ENCODE measurements at places on chromosomes 4 and X.

DNA sequence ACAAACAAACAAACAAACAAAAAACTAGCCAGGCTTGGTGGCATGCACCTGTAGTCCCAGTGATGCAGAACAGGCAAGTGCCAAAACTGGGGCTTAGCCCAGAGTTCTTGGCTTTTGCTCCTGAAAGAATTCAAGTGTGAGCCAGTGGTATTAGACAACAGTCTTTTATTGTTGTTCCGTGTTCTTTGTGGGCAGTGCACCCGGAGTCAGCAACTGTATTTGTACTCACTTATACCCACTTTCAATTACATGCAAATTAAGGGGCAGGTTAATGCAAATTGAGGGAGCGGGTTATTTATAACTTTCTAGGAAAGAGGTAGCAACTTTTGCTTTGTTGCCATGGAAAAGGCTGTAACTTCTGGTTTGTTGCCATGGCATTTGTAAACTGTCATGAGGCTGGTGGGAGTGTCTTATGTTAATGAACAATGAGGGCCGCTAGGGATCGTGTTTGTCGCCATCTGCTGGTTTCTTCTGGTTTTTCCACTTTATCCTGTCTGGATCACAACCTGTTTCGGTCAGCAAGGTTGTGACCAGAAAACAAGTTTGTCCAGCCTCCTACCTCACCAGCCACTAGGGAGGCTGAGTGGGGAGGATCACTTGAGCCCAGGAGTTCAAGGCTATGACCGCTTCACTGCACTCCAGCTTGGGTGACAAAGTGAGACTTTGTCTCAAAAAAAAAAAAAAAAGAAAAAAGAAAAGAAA lies 88.8 kb upstream of the ESX1 start:
- peak; percentile 4 for DNase-seq

DNA sequence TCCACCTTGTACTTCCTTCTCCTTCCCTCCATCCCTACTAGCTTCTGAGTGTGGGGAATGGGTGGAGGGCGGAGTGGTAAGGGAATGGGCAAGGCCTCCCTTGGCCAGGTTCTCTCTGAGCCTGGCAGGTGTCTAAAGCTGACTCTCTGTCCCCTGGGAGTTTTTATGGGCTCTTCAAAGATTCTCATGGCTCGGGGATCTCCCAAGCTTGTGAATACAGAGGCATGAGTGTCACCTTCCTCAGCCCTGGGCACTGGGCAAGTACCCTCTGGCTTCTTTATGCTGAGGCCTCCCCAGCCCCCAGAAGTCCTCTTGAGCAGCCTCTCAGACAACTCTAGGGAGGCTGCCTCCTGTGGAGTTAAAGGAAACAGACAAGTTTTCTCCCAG lies 32.5 kb upstream of the DDX3X start:
- no peak for DNase-seq

DNA sequence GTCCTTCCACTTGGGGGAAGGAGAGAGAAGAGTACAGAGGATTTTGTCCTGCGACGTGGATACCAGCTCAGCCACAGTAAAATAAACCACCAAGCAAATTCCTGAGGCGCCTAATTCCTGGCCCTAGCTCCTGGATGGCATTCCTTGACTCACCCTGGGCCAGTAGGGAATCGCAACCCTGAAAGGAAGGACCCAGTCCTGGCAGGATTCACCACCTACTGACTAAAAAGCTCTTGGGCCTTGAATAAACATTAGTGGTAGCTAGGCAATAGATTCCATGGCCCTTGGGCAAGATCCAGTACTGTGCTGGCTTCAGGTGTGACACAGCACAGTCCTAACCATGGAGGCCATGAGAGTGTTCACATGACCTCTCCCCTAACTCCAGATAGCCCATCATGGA lies 45.6 kb downstream of the GABRA3 start:
- no peak for DNase-seq

- DNase-seq, result no peak
Measured at GRCh38 chr4:113358784-113359183, 309.3 kb downstream of the ANK2 start.

DNA sequence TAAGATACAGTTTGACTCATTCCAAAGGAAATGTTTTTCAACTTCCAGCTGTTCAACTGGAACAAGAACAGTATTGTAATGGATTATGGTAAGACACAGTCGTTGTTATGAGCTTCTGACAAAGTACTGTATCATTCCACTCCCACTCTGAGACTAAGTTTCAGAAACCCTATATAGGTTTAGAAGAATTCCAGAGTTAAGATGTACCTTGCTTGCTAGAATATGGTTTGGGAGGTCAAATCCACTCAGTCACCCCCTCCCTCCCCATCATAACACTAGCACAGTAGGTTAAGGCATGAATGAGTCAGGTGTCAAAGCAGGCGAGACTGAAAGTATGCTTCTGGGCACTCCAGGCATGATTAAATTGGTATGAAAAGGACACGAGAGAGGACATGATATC lies 339.7 kb downstream of the DMD start:
- no peak for DNase-seq

DNA sequence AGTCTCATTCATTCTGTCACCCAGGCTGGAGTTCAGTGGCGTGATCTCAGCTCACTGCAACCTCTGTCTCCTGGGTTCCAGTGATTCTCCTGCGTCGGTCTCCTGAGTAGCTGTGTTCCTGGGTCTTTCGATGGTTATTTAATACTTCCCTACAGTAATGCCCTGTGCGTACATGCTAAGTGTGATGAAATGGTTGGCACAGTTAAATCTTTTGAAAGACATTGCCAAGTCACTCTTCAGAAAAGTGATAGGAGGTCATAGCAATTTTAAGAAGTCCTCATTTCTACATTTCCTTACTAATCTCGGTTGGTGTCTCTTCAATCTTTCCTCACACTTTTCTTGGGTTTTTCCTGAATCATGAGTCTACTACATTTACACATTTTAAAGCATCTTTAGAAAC lies 14.4 kb downstream of the HTT-AS start:
- no peak for DNase-seq

- no peak for DNase-seq
Measured at GRCh38 chr4:10085828-10086505, 30.6 kb downstream of the WDR1 start.

DNA sequence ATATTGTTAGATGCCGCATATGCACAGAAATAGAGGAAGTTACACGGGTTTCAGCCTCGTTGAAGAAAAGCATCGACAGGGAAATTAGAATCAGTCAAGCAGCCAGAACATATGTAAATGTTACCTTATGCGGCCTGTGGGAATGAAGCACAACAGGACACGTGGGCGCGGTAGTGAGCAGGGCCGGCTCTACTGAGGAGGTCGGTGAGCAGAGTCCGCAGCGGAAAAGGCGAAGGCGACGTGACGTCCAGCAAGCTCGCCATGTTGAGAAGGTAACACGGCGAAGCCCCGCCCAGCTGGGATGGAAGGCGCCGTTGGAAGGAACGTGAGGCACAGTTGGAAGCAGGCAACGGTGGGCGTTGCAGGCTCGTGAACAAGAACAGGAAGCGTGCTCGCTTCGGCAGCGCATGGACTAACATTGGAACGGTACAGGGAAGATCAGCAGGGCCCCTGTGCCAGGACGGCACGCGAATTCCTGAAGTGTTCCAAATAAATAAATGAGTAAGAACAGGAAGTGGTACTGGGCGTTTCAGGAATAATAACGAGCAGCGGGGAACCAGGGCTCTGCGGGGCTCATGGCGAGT lies 54.6 kb downstream of the MTNR1A start:
- DNase-seq, result no peak

GRCh38 chr4:98522062-98522461 lies 136.3 kb downstream of the TSPAN5 start:
- no peak for DNase-seq

DNA sequence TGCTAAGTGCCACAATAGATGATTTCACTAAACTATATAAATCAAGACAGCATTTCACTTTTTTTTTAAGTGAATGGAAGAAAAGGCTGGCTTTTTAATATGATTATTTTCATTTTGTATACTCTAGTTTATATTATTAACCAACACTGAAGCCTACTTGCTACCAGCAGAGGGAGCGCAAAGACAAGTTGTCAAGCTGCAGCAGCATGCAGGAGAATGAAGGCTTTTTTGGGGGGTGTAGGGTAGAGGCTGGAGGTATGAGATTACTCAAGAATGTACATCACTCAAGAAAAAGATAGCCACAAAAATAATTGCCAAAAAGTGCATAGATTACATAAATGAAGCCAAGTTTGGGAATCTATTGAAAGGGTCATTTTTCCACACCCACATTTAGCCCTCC lies 519.5 kb downstream of the FGF13 start:
- DNase-seq, result no peak

- DNase-seq, result no peak
Measured at GRCh38 chr4:119260528-119260927, 48.0 kb downstream of the USP53 start.

GRCh38 chrX:10630320-10630719 lies 9.9 kb upstream of the MID1 start:
- no peak for DNase-seq

DNA sequence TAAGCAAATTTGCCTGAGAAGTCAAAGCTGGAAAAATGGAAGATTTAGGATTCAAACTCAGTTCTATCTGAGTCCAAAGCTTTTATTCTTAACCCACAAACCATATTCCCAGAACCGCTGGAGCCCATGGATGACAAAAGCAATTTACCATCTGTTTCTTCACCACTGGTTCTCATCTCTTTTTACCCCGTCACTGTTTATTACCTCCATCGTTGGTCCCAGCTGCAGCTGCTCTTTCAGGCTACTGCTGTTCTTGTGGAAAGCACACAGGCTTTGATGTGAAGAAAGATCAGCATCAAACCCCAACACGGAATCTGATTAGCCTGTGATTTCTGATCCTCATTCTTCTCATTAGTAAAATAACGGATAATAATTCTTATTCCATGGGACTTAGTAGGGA lies 9.5 kb downstream of the FBXO8 start:
- no peak for DNase-seq

DNA sequence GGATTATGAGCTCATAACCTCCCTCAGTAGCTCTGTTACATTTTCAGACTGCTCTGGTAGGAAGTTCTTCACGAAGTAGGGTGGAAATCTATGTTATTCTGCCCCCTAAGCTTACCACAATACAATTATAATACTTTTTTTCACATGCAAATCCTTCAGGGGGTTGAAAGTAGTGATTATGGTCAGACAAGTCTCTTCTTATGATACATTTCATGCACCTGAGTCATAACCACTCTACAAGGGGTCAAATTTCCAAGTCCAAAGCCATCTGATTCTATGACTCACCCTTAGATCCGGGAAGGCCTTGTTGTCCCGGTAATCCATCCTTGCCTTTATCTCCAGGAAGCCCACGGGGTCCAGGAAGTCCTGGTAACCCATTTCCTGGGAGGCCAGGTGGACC lies 95.2 kb downstream of the ATG4A start:
- DNase-seq, result no peak

GRCh38 chrX:118729042-118729652 lies 1.7 kb downstream of the IL13RA1 start:
- no peak for DNase-seq

GRCh38 chrX:109992203-109992602 lies 10.7 kb upstream of the TMEM164 start:
- no peak for DNase-seq

DNA sequence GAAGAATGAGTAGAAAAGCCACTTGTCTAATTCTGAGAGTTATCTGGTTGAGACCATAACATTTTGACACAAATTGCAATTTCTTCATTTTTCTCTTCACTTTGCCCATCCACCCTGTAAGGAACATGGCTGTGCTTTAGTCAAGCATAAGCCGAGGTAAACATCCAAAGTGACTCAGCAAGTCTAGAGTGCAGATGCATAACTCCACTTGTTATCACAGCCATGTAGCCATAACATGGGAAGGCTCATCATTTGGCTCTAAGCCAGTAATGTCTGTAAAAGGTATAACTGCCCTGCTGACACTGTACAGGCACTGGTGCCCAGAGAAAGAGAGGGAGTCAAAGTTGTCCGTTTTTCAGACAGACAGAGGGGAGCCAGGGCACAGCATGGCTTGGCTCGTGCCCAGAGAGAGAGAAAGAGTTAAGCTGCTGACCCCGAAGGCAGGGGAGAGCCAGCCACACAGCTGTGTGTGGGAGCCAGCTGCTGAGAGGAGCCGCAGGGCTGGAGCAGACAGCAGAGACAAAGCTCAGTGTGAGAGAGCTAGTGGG lies 76.9 kb upstream of the EXOC1L start:
- no peak for DNase-seq

DNA sequence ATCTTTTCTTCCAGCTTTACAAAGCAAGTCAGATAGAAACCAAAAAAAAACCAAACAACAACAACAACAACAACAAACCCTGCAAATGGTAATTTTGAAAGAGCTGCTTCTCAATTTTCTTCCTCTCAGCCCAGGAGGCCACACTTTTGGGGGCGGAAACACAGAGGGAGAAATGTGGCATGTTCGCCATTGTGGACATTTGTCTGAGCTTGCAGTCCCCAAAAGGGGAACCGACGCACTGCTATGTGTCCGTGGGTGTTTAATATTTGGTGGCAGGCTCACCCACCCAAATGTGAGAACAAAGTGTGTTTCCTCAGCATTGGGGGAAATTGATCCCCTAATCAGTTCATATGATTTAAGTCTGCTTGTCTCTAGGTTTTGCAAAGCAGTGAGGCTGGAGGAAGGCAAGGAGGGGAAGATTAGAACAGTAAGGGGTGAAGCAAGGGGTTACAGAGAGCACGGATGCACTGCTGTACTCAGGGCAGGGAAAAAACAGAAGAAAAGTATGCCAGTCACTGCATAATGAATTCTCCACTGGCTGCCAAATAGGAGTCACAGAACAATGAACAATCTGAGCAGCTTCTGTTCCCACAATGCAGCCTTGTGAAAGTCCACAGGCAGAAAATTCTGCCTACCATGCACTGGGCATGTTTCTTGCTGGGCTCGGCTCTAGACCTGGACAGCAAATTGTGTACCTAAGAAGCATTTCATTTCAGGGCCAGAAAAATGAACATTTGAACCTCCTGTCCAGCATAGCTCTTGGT lies 74.7 kb upstream of the GPM6B start:
- DNase-seq, result no peak

- DNase-seq, result no peak
Measured at GRCh38 chr4:123488916-123489315, 92.3 kb downstream of the SPRY1 start.
